ENCODE measurements at places on chromosomes 5 and 9.
A peak's percentile ranks its signal among the peaks of the same experiment; 100 is the strongest.

DNA sequence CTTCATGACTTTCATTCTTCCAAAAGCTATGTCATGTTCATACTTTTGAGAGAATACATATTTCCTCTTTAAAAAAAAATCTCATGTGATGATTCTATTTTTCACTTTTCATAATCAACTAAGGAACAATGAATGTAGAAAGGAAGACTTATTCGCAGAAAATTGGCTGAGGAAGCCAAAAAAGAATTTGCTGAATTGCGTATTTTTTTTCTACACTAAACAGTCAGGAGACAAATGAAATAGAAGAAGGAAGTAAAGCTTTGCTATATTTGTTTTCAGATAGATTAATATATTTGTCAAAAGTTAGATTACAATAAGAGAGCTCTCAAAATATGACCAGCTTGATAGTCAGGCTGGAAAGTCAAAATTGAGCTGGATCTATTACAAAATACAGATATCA, 504.2 kb downstream of the ANXA1 start:
- no peak for DNase-seq

DNA sequence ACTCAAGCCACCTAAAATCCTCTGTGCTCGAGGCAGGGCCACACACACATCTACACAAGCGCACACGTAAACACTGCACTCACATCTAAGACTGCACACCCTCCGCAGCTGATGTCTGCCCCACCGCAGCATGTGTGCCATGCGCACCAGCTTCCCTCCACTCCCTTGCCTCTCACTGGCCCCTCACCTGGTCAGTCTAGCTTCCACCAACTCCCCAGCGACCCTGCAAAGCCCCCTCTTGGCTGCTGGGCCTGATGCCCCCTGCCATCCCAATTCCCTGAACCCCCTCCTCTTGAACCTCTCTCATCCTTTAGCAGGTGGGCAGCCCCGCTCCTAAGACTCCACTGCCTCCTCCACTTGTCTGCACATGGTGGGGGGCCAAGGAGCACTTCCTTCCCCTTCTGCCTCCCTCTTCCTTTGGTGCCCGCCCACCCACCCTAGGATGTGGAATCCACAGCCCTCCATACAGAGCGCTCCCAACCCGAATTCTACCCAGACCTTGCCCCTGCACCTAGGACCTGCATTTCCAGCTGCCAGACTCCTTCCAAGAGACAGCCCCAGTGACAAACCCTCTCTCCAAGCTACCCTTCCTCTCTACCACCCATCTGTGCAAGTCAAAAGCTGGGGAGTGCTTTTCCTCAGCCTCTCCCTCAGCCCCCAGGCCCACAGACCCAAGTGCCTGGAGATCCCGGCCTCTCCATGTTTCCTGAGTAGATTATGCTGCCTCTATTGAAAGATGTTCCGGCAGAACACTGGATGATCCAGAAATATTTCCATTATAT, 23.9 kb downstream of the ADAMTS2 start:
- no peak for DNase-seq

DNA sequence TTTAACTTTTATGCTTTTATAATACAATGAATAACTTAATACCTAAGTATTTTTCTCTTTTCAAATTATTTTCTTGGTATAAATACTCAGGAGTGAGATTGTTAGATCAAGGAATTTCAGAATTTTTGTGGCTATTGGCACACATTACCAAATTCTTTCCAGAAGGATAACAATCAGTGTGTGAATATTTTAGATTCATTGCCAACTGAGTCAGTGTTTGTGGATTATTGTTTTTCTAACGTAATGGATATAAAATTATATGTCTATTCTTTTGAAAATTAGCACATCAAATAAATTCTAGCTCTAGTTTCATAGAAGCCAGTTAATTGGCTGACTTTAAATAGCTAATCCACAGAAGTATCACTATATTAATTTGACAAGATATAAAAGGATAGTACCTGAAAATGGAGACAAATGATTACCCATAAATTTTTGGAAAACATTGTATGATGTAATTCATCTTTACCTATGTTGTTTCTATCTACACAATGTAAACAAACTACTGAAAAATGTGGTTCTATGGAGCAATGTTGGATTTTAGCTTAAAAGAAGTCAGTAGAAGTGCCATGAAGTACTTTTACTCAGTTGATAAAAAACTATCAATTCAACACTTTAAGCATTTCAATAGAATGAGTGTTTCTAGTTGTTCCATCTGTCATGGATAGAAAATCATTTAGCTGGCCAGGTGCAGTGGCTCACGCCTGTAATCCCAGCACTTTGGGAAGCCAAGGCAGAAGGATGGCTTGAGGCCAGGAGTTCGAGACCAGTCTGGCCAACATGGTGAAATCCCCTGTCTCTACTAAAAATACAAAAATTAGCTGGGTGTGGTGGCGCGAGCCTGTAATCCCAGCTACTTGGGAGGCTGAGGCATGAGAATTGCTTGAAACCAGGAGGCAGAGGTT, 185.1 kb downstream of the ADAMTSL1 start:
- no peak for DNase-seq

DNA sequence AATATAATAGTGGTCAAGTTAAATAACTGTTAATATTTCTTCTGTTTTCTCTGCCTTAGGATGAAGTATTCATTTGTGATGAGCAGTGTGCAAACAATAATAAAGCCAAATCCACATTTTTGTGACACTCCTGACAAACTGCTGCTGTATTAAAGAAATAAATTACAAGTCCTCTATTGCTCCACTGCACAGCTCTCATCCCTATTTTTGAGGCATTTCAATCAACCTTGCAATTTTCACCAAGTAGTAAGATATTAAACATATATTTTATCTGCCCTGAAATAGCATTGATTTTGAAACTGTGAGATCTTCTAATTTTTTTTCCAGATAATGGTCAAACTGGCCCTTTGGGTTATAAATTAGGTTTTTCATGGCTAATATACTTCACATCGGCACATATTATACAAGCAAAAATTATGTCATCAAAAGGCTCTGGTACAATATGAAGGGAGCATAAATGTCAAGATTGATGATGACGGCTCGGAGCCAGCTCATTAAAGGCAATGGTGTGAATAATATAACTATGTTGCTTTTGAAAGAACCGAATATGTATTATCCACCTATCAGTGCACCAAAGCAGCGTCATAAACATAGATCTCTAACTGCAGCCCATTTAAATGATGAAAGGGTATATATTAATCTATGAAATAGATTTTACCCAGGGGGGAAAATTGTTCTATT, 764.9 kb downstream of the DNAH5 start:
- no peak for DNase-seq

DNA sequence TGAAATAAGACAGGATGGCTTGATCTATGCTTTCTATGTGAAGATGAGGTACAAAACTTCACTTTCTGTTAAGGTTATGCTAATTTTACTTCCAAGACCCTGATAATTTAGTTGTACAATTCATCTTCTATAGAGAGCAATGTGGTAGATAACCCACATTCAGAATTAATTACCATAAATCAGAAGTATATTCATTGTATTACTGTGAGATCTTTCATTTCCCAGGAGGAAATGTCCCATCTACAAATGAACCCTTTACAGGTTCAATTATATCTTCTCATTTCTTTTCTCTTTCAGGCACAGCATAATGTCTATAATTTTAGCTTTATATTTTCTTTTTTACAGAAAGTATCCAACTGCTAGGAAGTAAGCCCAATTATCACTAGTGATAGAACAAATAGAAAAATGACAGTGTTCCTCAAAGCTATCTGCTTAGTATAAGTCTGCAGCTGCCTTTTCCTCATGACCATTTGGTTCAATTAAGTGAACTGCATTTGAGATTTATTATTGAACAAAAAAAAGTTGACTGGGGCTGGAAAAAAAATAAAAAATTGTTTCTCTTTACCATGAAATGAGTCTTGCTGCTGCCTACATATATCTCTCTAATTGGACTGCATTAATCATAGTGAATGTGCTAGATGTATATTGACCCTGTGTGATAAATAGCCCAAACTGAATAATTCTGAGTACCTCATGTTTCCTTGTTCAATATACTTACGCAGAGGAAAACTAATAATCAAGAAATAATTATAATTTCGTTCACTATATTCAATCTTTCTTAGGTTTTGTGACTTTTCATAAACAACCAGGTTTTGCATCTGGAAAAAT, 1329.4 kb downstream of the PTPRD start:
- no peak for DNase-seq

- DNase-seq, result no peak
Observed at GRCh38 chr5:99019812-99020697, 91.2 kb upstream of the CHD1 start.

GRCh38 chr9:123349691-123350480, 6.1 kb upstream of the CRB2 start:
- DNase-seq, result peak; percentile 80

GRCh38 chr9:123530244-123530643, 174.2 kb downstream of the CRB2 start:
- no peak for DNase-seq

- no peak for DNase-seq
Observed at GRCh38 chr5:74113927-74114326, 487.9 kb downstream of the ARHGEF28 start.

- DNase-seq, result no peak
Observed at GRCh38 chr9:1717882-1718281, 297.3 kb upstream of the SMARCA2 start.

- no peak for DNase-seq
Observed at GRCh38 chr5:119313658-119314605, 41.9 kb upstream of the TNFAIP8 start.

DNA sequence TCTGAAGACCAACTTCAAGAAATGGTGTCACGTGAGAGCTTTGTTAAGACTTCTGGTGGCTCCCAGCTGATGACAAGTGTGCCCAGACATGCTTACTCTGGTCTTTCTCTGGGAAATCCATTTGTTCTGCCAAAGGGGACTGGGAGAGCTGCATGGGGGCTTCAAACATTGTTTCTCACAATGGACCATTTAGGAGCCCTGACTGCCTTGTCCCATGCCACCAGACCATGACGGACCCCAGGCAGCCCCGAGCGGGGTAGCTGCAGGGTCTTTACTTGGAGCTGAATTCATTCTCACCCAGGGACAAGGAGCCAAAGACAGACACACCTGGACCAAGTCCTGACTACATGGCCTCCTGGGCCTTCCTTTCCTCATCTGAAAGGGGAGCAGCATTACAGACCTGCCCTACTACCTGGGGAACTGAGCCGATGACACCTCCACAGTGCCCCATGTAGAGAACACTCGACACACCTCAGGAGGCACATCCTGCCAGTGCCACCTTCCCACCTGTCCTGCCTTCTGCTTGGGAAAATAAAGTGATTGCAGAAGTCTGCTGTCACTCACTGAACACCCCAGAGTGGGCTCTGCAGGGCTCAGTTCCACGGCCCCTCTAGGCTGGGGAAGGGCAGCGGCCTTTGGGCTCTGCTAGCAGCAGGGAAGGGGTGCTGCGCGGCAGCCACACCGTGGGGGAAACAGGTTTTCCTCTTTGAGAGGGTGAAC, 169.0 kb downstream of the DAB2IP start:
- no peak for DNase-seq

- DNase-seq, result no peak
Observed at GRCh38 chr5:67196537-67197059, at the start of gene CD180. Gene CD180 (minus strand): TSS chr5:67196799. CDS start chr5:67196641, 158 bp downstream.

GRCh38 chr9:126642839-126643238, 29.1 kb downstream of the LMX1B start:
- DNase-seq, result no peak

DNA sequence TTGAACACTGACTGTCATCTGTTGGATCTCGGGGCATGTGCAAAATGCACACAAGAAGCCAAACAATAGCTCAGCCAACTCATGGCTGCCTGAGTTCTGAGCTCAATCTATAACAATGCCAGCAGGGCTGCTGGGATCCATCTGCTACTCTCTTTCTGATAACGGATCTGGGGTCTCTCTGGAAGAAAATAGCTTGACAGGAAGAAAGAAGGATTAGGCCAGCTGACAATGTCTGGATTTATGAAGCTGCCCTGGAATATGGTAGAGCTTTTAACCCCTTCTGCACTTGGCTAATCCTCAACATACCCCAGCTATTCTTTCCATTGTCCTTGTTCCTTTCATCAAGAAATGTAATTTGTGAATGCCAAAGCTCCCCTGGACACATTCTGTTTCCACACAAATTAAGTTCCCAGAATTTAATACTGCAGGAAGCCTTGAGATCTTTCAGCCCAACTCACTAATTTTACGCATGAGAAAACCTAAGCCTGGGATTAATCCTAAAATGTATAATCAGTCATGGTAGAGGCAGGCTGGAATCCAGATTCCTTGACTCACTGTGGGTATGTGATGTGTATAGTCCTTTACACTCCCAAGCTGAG, 62.7 kb upstream of the PCA3 start:
- no peak for DNase-seq

DNA sequence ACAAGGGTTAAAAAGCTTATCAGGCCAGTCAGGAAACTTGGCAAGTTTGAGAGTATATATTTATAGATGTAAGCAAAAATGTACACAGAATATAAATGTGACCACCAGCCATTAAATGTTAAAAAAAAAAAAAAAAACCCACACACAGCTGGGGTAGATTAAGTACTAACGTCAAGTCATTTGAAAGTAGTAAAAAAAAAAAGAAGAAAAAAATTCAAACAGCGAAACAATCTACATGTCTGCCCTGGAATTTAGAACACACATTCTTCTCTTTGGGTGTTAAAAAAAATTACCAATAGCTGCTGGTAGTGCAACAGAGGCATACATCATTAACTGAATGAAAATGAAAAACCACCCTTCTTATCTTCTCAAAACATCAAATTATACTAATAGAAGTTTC, 269.7 kb downstream of the MLLT3 start:
- DNase-seq, result no peak

DNA sequence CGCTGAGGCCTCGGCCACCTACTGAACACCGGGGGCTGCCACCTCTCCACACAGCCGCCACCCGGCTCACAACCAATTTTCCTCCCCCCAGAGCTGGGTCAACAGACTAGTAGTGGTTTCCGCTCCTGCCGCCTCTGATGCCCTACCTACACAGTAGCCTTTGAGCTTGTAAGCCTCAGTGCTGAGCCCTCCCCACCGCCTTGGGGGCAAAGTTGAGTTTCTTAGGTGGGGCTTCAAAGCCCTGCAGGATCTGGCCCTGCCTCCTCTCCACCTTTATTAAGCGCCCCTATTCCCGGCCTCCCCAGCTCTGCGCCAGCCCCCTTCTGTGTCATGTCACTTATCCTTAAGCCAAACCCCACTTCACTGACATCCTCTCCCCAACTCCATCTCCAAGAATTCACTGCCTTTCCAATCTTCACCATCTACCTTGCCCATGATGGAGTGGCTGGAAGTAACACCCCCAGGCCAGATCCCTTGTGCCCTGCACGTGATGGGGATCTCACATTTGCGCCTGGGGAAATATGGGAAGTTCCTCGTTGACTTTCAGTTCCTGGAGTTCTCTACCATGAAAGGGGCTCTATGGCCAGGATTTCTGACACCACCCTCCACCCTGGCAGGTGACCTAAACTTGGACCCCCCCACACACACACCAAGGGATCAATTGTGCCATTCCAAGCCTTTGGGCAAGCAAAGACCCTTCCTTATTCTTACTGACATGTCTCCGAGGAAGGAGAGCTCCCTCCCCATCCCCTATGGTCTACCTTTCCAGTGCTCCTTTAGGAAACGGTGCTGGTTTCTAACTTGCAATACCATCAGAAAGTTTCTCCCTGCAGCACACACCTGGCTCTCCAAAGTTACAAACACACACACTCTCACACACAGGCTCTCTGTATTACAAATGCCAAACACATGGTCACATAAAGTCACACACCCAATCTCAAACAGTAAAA, 2.7 kb upstream of the CNTFR start:
- no peak for DNase-seq

Measured in nephron progenitor cell (in vitro differentiated cells).